ENCODE measurements at places on chromosomes 1 and 21.

- DNase-seq = no peak
These were observed 51.4 kb upstream of the COL6A2 start for GRCh38 chr21:46046471-46046870.

DNA sequence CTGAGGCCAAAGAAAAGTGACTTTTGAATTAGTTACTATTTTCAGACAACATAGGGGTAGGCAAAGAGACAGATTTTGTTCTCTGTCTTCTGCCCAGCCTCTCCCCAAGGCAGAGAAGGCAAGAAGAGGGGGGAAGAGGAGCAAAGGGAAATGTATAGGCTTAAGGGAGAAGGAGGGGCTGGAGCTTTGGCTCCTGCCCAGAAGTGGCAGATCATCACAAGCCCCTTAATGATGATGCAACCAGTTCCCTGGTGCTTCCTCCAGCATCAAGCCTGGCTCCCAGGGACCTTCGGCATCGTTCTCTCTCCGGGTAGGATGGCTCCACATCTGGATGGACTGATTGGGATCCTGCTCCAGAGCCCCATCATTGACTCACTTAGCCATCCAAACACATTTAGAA, 112.8 kb downstream of the KCND3 start:
- no peak for DNase-seq

DNA sequence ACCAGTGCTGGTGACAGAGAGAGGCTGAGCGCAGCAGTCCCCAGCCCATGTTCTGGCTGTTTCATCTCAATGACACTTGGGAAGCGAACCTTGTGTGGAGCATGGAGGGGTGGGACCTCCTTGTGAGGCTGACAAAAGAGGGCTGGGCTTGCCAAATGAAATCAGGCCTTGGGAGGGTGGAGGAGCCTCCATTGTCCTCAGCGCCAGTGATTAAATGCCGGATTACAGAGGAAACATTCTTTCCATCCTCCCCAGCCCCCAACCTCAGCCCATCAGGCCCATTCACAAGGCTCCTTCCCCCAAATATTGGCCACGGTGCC, 63.3 kb upstream of the PAXBP1 start:
- DNase-seq = no peak

DNA sequence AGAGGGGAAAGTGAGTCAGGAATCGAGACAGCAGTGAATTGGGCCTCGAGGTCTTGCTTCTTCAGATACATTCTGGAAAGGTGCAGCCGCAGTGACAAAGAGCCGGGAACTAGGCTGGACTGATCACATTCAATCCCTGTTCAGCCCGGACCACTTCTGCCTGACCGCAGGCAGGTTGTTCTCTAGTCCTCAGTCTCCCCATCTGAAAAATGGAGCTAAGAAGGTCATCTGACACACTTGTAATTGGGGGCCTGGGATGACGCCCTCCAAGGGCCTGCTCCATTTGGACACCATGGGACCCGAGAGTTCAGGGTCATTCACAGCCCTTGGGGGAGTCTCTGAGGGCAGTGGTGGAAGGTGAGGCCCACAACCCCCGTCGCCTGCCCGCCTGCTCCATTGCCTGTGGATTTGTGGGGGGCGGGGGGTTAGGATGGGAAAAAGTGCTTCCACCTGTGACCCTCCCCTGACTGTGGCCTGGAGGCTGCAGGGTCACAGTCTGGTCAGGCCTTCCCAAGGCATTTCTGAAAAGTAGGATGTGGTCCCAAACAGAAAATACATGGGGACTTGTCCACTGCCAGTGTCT, 87.9 kb upstream of the CSF3R start:
- no peak for DNase-seq

DNA sequence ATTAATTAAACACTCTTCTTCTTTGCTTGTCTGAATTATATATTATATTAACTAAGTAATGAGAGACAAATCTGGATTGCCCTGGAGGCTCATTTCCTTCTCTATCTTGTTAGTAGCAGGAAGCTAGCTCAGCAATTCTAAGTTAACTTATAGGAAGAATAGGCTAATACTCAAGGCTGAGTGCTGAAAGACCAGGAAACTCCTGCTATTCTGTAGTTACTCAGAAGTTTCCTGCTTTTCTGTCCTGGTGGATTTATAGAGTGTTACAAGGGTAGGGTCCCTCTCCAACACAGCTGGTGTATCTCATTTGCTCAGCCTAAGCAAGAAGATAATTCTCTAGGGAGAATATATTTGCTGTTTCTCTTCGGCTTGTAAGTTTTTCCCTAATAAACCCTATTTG, 29.2 kb downstream of the HSPA13 start:
- no peak for DNase-seq

DNA sequence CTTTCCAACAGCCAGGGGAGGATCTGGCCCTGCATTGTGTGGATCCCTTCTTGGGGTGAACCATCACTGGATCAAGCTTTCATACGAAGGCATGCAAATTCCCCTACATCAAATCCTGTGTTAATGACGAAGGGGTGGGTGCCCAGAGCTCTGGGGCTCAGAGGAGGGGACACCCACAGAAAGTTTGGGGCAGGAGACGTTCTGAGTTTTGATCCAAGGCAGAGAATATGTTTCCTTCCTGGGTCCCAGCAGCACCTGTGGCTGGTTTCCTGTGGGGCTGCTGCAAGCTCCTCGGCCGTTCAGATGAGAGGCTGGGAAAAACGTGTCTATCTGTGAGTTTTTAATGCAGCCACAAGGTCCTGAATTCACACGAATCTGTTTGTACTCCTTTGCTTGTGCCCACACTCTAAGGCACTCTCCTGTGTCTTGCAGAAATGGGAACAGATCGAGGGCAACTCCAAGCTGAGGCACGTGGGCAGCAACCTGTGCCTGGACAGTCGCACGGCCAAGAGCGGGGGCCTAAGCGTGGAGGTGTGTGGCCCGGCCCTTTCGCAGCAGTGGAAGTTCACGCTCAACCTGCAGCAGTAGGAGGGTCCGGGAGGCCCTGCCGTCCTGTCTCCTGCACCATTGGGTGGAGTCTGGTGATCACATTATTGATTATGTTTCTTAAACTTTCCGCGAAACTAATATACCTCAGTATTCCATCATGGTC, 147.1 kb downstream of the PGBD5 start:
- DNase-seq = no peak

- no peak for DNase-seq
These were observed 63.3 kb downstream of the FGGY start for GRCh38 chr1:59360170-59360569.

DNA sequence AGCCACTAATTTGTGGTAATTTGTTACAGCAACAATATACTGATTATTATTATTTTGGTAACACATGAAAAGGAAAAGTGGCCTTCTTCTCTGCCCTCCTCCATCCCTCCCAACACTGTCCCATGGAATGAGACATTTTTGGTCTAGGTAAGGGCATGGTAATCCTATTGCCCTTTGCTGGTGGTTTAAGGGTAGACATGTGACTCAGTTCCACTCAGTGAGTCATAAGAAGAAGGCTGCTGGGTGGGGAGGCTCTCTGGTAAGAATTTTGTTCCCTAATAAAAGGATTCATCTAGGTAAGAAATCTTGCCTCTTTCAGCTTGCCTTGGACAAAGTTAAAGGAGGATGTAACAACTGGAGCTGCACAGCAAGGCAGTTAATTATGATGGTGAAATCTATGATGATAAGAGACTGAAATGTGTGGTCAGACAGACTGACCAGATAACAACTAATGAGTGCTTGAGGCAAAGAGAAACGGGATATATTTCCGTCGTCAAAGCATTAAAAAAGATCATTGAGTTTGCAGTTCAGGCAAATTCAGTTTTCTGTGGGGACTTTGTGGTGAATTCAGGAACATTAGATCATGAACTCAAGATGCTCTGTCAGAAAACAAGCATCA, 232.0 kb upstream of the KCNK2 start:
- no peak for DNase-seq

DNA sequence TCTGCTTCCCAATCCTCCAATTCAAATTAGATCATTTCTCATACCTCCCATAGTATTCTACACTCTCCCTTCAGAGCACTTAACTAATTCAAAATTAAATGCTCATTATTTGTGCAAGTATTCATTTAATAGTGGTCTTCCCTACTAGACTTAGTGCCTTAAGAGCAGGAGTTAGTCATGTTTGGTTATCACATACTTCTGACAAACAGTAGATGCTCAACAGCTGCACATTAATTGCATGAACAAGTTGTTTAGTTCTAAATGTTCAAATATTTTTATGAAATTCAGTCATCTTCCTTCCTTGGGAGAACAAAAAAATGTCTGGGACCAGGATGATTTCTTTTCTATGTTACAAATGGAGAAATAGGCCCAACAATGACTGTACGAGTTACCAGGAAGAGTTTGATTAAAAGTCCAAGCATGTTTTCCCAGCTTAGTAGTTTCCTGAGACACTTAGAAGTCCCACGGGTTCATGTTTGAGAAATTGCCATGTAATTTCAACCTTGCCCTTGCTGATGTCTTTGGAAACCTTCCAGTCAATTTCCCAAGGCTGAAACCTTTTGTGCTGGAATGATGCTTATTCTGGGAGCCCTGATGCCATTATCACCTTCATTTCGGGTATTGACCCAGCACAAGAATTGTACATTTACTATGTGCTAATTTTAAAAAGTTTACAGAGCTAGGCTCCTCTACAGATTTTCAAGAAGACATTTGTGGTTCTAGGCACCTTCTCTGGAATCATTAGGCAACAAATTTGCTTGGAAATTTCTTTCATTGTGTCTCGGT, 437.9 kb upstream of the PLXNA2 start:
- no peak for DNase-seq

DNA sequence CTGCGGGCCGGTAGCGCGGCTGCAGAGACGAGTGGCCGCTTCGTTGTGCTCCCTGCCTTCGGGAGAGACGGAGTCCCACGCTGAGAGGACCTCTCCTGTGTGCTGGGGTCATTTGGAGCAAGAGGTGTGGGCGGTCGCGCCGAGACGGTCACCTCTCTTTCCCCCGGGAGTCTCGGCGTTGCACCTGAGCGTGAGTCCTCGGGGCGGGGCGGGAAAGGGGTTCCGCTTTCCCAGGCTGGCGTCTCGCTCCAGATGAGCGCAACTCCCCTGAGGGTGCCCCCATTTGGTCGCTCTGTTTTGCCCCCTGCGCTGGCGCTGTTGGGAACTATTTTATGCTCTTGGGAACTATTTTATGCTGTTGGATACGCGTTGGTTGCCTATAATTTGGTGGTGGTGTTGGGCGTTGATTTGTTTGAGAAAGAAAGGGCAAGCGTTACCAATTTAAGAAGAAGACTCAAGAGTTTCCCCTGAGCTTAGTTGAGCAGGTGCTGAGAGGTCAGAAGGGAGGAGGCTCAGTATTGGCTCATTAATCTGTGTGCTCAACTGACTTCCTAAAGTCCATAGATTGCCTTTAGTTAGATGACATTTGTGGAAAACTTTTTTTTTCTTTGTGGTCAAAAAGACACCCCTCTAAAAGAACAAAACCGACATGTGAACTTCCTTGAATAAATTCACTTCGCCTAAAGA, 683 bp downstream of the LRRC8B start:
- DNase-seq = no peak

- no peak for DNase-seq
These were observed 48.1 kb downstream of the AHDC1 start for GRCh38 chr1:27555700-27556424.

GRCh38 chr1:43507296-43508295, 23.1 kb upstream of the PTPRF start:
- no peak for DNase-seq

DNA sequence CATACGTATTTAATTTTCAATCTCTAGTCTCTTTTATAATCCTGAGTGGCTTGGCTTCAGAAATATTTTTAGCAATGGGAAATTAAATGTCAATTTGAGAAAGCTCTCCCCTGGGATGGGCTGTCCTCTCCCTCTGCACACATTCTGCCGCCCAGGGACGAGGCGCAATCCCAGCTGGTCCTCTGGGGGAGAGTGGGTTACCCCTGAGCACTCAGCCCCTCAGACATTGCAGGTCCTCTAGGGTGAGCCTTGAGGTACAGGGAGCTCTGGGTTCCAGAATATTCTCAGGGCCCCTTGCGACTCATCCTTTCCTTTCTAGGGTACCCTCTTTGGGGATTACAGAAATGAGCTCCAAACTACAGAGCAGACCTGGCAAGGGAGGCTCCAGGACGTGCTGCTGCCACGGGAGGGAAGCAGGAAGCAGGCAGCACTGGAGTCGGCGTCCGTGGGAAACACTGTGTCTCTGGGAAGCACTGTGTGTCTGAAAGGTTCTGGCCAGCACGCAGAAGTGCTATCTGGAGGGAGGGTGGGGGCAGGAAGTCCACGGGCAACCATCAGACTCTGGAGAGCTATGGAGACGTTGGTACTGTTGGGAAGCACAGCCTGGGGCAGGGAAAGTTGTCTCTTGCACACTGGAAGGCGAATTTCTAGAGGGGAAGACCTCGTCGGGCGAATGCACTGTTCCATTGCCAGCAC, 343.3 kb upstream of the VAMP3 start:
- no peak for DNase-seq

- DNase-seq = no peak
These were observed 41.3 kb downstream of the TTC13 start for GRCh38 chr1:230937371-230937770.

DNA sequence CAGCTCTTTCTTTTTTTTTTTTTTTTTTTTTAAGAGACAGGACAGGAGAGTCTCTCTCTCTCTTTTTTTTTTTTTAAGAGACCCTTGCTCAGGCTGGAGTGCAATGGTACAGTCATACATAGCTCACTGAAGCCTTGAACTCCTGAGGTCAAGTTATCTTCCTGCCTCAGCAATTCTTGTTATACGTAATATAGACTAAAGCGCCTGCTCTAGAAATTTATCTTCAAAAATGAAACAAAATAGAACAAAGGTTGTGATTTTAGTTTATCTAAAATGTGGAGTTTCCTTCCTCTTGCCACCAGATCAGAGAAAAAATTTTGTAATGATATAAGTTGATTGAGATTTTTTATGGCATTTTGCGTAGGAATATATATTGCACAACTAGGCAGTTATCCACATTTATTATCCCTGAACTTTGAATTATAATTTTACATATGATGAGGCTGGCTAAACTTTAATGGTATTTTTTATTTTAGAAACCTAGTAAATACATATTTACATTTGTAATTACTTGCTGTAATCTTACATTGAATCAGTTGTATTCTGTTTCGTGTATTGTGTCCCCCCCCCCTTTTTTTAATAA, 44.2 kb downstream of the MTF2 start:
- no peak for DNase-seq

- no peak for DNase-seq
These were observed 138.4 kb upstream of the IPO9 start for GRCh38 chr1:201690528-201690927.

Data from stimulated activated CD4-positive, alpha-beta T cell treated with anti-CD3 and anti-CD28 coated beads, Interleukin-1b, Interleukin-23, amount 100 ng/mL, for 24 hours (primary cell).